ENCODE measurements at places on chromosomes 3 and 15.

DNA sequence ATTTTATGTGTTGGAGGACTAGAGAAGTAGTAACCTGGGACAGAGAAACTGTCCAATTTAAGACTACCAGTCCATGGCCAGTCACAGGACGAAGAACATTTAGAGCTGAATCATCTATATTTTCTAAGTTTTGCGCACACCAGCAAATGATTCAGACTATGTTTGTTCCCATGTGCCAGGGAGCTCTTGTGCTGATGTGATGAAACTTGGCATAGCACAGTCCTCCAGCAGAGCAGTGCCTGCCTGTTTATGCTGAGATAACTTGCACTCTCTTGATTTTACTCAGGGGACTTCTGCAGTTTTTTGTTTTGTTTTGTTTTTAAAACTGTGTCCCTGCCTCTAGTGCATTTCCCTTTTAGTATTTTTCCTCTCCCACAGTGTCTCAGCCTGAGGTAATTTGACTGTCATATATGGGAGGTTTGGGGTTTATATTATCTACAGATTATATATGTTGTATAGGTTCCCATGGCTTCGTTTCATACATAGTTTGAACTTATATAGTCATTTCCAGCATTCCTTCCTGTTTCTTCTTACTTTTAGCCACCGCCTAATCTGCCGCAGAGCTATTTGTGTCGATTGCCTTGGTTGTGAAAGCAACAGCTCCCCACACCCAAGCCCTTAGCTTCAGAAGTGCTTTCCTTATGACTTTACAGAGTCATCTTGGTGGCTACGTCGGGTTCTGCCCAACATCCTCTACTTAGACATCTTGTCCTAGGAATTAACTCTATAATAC lies 45.5 kb downstream of the PPM1L start:
- DNase-seq, result peak; percentile 24

DNA sequence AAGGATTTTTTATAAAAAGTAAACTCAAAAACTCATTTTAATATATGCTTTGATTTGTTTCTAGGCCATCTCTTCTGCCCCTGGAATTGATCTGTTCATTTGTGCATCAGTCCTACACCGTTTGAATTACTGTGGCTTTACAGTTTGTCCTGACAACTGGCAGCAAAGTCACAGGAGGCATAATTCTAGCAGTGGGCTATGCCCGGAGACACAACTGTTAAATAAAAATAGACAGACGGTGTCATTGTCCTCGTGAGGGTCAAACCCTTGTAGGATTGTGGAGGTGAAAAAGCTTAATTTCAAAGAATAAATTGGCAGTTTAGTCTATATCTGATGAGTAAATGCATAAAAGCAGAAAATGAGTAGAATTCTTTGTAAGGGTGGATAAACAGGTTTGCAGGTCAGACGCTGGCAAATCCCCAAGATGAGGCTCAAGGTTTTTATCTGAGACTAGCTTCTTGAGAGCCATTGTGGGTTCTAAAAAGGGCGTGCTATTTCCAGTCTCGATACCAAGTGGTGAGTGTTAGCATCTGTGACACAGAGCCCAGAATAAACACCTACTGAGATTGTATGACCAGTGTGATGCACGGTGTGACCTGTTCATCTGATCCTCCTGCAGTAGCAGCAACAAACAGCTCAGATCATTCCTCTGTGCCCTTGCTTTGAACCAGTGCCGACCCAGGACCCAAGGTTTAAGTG lies 51.5 kb upstream of the SLCO3A1 start:
- no peak for DNase-seq

DNA sequence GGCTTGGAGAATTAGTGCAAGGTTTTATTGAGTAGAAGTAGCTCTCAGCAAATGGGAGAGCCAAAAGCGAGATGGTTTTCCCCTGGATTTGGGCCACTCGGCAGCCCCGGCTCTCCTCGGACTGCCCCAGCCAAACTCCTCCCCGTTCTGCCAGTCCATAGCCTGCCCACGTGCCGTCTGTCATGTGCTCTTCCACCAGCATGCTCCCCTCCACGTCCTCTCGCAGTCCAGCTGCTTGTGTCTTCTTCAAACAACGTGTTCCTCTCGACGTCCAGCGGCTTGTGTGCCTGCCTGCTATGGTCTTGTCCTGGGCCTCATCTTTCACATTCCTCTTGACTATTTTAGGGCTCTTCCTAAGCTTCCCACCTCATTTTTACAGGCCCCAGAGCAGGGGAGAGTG lies 16.7 kb upstream of the SECISBP2L start:
- DNase-seq, result no peak

GRCh38 chr3:139304383-139304782 lies 39.4 kb upstream of the MRPS22 start:
- no peak for DNase-seq

DNA sequence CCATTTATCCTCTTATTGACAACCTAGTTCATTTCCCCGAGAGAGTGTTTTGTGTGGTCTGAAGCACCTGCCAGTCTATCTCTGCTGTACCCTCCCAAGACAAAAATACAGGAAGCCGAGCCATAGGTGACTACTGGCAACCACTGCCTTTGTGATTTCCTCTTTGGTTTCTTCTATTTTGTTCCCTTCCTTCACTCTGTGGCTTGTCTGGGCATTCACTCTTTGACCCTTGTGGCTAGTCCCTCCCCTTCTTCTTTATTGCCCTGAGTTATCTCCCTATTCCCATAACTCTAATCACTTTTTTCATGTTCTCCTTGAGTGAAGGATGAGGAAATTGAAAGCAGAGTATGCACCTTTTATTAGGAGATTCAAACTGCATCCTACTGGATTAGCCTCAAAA lies at the start of gene ADGRG7:
ADGRG7 (plus strand) TSS at position 297 of the 400 bp plus-strand sequence. CDS start 256 bp downstream, outside the sequence.
- DNase-seq, result no peak

DNA sequence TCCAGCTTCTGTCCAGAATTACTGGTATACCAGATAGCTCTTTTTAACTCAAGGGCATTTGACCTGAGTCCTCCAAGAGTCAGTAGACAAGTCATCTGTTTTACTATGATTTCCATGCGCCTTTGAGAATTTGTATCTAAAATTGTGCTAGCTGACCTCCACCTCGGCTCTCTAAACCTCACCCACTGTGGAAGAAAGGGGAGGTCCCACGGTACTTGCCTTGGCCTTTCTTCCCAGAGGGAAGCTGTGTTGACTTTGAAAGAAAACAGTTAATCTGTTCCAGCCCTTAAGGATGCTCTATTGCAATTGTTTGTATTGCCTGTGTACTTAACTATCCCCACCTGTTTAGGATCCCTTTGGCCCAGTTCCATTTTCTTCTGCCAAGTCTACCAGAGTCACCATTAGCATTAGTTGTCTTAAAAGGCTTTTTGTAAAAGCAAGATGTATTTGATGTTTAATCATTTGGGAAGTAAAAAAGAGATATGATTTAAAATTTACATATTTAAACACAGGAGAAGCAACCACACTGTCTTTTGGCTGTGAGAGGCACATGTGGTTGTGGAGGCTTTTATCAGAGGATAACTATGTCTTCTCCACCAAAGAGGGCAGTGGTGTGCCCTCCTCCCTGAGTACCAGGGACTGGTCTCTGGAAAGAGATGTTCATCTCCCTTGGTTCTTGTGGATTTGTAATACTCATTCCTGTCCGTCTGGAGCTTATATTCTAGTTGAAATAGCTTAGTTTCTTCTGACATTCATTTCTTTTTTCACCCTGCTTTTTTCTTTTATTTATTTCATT lies 88.8 kb downstream of the CRTC3 start:
- no peak for DNase-seq

GRCh38 chr15:88571153-88571851 lies 24.8 kb upstream of the DET1 start:
- DNase-seq, result no peak

GRCh38 chr3:129087138-129087702 lies 26.6 kb downstream of the GP9 start:
- DNase-seq, result peak; percentile 84
